ENCODE measurements at places on chromosomes 1 and 21.

GRCh38 chr1:156356875-156357534 is 12.0 kb upstream of the RHBG start:
- DNase-seq, result peak; percentile 52

- no peak for DNase-seq
Observed at GRCh38 chr1:198106011-198106410, 50.8 kb upstream of the NEK7 start.

DNA sequence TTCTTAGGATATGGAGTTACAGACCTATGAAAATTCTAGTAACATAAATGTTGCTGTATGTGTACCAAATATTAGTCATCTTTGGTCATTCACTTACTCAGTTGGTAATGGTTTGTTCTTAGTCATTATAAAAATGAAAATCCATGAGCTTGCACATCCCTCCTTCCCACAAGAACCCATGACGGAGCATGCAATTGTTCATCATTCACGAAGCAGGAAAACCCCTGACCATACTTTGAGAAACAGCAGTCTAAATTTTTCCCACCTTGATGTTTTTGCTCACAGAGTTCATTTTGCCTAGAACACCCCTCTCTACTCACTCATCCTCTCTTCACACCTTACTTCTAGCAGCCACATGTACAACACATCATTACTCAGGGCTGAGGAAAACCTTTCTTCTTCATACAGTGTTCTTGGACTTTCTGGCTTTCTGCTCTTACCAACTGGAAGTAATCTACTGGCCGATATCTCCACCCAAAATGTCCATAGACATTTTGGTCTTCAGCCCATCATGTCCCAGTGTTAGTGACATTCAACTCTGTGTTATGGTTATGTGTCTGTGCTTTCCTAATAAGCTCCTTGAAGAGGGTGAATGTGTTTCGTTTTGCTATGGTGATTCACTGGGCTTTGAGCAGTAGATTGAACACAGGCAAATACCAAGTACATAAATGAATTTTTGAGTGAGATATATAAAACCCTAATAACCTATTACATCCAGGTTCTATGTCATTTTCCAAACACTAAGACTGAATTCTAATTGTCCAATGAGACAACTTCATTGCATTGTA is 189.9 kb downstream of the ZC3H11B start:
- no peak for DNase-seq

GRCh38 chr1:108200687-108201051 is 526 bp upstream of the SLC25A24 start:
- DNase-seq, result no peak

DNA sequence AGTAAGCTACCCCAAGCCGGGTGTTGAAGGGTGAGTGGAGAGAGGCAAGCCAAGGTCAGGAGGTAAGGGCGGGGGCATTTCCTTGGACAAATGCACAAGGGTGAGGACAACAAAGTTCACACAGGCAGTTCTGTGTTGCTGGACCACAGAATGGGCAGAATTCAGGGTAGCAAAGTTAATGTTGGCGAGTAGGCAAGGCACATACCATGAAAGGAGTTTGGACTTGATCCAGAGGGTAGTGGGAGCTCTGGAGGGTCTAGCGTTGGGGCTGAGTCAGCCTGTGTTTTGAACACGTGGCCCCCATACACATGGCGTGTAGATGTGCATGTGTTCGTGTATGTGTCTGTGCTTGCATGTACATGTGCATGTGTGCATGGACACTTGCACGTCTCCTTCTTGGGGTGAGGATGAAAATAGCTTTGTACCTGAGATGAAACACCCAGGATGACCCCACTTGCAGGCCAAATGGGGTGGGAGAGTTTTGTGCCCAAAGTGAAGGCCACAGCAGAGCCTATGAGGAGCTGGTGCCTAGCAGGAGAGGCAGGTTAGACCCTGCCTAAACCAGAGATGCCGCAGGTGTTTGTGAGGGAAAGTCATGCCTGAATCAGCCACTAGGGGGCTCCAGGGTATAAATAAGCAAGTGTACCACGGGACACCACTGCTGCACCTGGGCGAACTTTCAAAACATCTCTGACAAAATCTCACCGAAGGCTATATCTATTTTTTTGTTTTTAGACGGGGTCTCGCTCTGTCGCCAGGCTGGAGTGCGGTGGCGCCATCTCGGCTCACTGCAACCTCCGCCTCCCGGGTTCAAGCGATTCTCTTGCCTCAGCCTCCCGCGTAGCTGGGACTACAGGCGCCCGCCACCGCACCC is 21.8 kb downstream of the SLC27A3 start:
- DNase-seq, result peak; percentile 71

DNA sequence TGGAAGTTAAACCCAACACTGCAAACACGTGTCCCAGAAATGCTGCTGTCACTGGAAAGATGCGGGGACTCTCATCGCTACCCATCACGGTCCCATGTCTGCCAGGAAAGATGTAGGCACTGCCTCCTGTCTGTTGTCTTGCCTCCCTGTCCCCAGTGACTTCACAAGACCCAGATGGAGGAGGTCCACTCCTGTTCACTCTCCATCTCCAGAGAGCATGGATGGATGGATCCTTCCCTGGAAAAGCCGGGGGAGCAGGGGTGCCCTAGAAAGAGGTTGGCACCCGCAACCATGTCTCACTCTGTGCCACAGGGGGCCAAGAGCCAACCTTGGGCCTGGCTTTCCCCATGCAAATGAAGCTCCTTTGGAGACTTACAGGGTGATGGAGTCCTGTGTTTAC is 135.5 kb downstream of the GLIS1 start:
- DNase-seq, result no peak

DNA sequence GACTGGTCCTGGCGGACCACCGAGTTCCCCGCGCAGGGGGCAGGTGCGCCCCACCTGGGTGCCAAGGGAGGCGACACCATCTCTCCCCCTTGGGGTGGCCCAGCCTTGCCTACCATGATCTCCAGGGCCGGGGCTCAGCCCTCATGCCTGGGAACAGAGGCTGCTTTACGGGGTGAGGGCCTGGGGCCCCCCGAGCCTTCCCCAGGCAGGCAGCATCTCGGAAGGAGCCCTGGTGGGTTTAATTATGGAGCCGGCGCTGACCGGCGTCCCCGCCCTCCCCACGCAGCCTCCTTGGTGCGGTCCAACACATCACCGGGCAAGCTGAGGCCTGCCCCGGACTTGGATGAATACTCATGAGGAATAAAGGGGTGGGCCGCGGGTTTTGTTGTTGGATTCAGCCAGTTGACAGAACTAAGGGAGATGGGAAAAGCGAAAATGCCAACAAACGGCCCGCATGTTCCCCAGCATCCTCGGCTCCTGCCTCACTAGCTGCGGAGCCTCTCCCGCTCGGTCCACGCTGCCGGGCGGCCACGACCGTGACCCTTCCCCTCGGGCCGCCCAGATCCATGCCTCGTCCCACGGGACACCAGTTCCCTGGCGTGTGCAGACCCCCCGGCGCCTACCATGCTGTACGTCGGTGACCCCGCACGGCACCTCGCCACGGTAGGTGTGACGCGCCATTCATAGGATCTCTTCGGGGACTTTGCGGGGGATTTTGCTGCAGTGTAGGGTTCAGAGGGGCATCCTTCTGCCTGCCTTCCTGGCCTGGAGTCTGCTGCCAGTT is 38.2 kb downstream of the TP73 start:
- no peak for DNase-seq

DNA sequence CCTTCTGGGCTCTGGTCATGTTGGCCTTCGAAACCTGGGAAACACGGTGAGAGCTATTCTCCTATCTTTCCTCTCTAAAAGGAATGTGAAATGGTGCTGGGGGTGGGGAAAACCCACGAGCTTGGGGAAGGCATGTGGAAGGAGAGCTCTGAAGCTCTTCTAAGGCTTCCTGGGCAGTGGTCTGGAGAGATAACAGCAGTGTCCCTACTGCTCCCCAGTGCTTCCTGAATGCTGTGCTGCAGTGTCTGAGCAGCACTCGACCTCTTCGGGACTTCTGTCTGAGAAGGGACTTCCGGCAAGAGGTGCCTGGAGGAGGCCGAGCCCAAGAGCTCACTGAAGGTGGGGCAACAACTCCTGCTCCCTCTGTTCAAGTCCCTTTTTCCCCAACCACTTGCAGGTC is 2.8 kb downstream of the USP21 start:
- no peak for DNase-seq

- DNase-seq, result no peak
Observed at GRCh38 chr1:4085546-4085945, 185.5 kb upstream of the C1orf174 start.

GRCh38 chr1:214895011-214895600 is 187.4 kb upstream of the KCNK2 start:
- no peak for DNase-seq

GRCh38 chr1:183180218-183180617 is 5.8 kb upstream of the LAMC2 start:
- no peak for DNase-seq

- no peak for DNase-seq
Observed at GRCh38 chr1:207030522-207031009, 2.0 kb downstream of the C1orf116 start.

- DNase-seq, result no peak
Observed at GRCh38 chr1:59752556-59753414, 62.0 kb upstream of the HOOK1 start.

Data from stimulated activated CD4-positive, alpha-beta T cell treated with anti-CD3 and anti-CD28 coated beads, TNF-alpha, amount 100 ng/mL, for 1 hour (primary cell).